ENCODE measurements at places on chromosomes 3 and 15. TPM values are rescaled to one million over a fixed set of nuclear protein-coding genes. Genes with fewer than 3 reads are reported as not detected.

Gene PRICKLE2
- total RNA-seq, result 11.8 TPM

Gene SNTN
- not detected for total RNA-seq

Gene CCRL2
- total RNA-seq, result not detected

Gene ATG7
- total RNA-seq, result 86.0 TPM

Gene CLDN16
- total RNA-seq, result 1.3 TPM

Gene CCR9
- total RNA-seq, result not detected

Gene GABRB3
- total RNA-seq, result 2.6 TPM

Gene SKIL
- total RNA-seq, result 42.6 TPM

Gene MAGI1
- 7.5 TPM for total RNA-seq

Gene NME9
- total RNA-seq, result not detected

Gene RETNLB
- not detected for total RNA-seq

Gene PRTG
- under 0.01 TPM for total RNA-seq

Gene TGM5
- 0.21 TPM for total RNA-seq

Gene CLPX
- 30.1 TPM for total RNA-seq

Data from tracheal epithelial cell (primary cell).